ENCODE measurements at places on chromosomes 2 and 18. TPM values are rescaled to one million over a fixed set of nuclear protein-coding genes. Genes with fewer than 3 reads are reported as not detected.

RAB10 gene
- total RNA-seq: 130 TPM

COLEC11 gene
- 0.31 TPM for total RNA-seq

SLC23A3 gene
- 0.63 TPM for total RNA-seq

SYT4 gene
- 372 TPM for total RNA-seq

CIAO1 gene
- 93.9 TPM for total RNA-seq

TM4SF20 gene
- not detected for total RNA-seq

ALLC gene
- total RNA-seq: not detected

IL36G gene
- total RNA-seq: not detected

DNAJC5G gene
- not detected for total RNA-seq

SERPINB11 gene
- total RNA-seq: not detected

ALPG gene
- not detected for total RNA-seq

PROKR1 gene
- 2.8 TPM for total RNA-seq

C2orf72 gene
- 33.5 TPM for total RNA-seq

G6PC2 gene
- total RNA-seq: not detected

RAB17 gene
- total RNA-seq: not detected

NT5C1B gene
- total RNA-seq: not detected

SULT1C4 gene
- total RNA-seq: 11.9 TPM

SAG gene
- total RNA-seq: 0.63 TPM

XDH gene
- under 0.01 TPM for total RNA-seq

FRZB gene
- 14.1 TPM for total RNA-seq

ACKR3 gene
- total RNA-seq: 12.5 TPM

UCN gene
- total RNA-seq: not detected

TGFBRAP1 gene
- 30.4 TPM for total RNA-seq

CXCR1 gene
- total RNA-seq: 0.31 TPM

LHCGR gene
- not detected for total RNA-seq

SPC25 gene
- 5.9 TPM for total RNA-seq

REV1 gene
- 150 TPM for total RNA-seq

RRM2 gene
- 11.3 TPM for total RNA-seq

FZD7 gene
- total RNA-seq: 7.2 TPM

FBLN7 gene
- total RNA-seq: 2.5 TPM

GALNT3 gene
- 7.8 TPM for total RNA-seq

CRYGD gene
- not detected for total RNA-seq

TNFAIP6 gene
- total RNA-seq: not detected

MTERF4 gene
- 70.4 TPM for total RNA-seq

All from parietal lobe (tissue), 2 donors.